Urinary bladder (tissue), 4 donors: ENCODE measurements at places on chromosomes 13 and 19.

- no peak for DNase-seq
Measured at GRCh38 chr13:72745260-72745659, 17.5 kb downstream of the BORA start.

- DNase-seq: no peak
Measured at GRCh38 chr13:27293076-27293691, 22.6 kb downstream of the RASL11A start.

GRCh38 chr13:24150572-24150971, 9.9 kb upstream of the SPATA13 start:
- DNase-seq: no peak

GRCh38 chr19:38734426-38735256, 9.6 kb downstream of the CAPN12 start:
- DNase-seq: no peak

- no peak for DNase-seq
Measured at GRCh38 chr13:110381029-110381360, 73.9 kb downstream of the COL4A2 start.

DNA sequence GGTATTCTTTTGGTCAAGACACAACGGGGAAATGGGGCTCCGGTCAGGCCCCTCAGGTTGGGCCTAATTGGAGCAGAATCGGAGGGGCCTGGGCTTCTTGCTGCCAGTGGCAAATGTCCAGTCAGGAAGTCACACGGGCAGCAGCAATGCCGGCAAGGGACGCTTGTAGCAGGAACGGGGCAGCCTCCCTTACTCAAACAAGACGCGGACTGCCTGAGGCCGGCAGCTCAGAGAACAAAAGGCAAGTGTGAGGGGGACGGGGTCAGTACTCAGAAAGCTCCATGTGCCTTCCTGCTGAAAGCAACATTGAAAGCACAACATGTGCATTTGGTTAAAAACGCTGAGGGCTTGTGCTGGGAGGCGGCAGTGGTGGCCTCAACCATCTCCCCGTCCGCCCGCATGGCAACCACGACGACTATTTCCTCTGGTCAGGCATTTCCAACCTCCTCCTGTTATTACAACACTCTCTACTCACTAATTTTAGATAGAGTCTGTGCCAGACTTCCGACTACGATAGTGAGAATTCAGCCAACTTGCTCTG, 20.5 kb upstream of the RASA3 start:
- DNase-seq: no peak

DNA sequence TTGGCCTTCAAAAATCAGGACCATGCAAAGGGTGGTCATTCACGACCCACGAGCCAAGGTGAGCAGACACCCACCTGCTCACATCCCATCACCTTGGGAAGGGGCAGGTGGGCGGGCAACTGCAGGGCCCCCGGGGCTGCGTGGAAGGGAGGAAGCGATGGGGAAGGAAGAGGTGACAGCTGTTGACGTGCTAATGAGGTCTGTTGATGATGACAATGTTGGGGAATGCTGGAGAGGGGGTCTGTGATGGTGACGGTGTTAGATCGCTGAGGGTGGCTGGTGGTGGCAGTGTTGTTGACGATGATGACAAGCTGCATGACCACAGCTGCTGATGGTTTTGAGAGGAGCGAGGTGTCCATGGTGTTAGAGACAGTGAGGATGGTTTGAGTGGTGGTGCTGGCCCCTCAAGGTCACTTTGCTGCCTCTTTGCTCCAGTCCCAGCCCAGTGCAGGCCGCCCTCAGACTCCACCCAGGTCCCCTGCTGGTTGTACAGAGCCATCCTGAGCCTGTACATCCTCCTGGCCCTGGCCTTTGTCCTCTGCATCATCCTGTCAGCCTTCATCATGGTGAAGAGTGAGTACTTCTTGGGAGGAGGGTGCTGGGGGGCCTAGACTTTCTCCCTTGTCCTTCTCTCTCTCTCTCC, 900 bp downstream of the MCEMP1 start:
- DNase-seq: no peak

GRCh38 chr13:40376296-40376849, 290.1 kb downstream of the FOXO1 start:
- no peak for DNase-seq

GRCh38 chr19:1076046-1076386, 9.0 kb downstream of the ARHGAP45 start:
- no peak for DNase-seq

GRCh38 chr13:113402471-113403254, 38.7 kb upstream of the GRTP1 start:
- no peak for DNase-seq

DNA sequence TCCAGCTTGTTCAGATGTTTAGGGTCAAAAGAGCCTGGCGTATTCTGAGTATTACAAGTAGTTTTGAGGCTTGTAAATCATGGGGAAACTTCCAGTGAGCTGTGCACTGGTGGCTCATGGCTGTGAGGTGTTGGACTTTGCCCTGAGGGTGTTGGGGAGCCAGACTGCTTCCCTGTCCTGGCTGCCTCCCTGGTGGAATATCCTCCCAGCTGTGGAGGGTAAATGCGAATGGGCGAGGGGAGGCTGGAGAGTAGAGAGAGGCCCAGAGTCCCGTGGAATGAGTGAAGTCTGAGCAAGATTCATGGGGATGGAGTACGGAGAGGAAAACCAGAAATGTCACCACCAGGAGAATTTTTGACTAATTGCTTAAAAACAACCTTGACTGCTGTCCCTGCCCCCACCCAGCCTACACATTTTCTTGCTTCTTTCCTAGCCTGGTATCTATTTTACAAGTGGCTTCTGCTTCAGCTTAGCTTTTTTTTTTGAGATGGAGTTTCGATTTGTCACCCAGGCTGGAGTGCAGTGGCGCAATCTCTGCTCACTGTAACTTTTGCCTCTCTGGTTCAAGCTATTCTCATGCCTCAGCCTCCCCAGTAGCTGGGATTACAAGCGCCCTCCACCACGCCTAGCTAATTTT, 3.7 kb downstream of the SNRPA start:
- DNase-seq: no peak

DNA sequence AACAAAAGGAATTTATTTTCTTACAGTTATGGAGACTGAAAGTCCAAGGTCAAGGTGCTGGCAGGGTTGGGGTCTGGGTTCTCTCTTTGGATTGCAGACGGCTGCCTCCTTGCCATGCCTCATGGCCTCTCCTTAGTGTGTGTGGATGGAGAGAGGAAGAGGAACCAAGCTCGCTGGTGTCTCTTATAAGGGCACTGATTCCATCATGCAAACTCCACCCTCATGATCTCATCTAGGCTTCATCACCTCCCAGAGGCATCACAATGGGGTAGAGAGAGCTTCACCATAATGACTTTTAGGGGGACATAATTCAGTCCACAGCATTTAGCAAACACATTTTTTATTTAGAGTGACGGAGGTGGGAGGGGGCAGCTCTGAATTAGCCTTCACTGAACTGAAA, 104.9 kb upstream of the ABCC4 start:
- no peak for DNase-seq

DNA sequence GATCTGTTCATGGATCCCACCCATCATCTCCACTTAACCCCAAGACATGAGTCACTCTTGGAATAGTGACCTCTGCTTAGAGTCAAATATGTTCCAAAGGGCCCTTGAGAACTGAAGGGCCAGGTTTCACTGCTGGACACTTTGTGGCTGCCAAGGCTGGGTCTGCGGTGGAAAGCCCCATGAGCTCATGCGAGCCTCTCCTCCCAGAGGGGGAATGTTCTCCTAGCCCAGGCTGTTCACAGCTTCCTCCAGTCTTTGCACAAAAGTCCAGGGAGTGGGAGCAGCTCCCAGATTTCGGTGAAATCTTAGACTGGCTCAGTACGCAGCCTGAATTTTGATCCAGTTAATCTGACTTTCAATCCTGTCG, 732 bp upstream of the DCLK1 start:
- no peak for DNase-seq

- DNase-seq: no peak
Measured at GRCh38 chr13:59982631-59983382, 180.9 kb downstream of the DIAPH3 start.
